Natural killer cell (primary cell): ENCODE measurements at places on chromosomes 5 and 9. TPM values are rescaled to one million over a fixed set of nuclear protein-coding genes. Genes with fewer than 3 reads are reported as not detected.
A peak's percentile ranks its signal among the peaks of the same experiment; 100 is the strongest.

Gene MED10
- total RNA-seq = 64.5 TPM

Gene DDX4
- total RNA-seq = not detected

Gene ANGPTL2
- not detected for total RNA-seq

Gene GHR
- total RNA-seq = not detected

Gene B4GALT1
- total RNA-seq = 143 TPM

Gene TTC16
- 21.5 TPM for total RNA-seq

Gene PSMB7
- total RNA-seq = 75.8 TPM

DNA sequence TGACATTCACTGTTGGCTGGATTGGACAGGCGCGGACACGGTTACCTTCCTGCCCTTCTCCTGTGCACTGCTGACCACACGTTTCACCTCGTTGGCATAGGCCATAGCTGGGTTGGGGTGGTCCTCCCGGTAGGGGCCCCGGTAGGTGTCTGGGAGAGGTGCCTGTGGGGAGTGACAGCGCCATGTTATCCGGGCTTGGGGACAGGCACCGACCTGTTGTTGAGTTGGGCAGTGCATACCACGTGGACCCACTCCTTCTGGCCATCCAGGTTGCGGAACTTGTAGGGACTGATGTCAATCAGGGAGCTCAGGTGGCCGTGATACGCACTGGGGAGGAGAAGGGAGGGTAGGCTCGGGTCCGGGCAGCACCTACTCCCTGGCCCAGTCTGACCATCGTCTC is 8.2 kb downstream of the PHYKPL start:
- no peak overlapping the region for H3K27ac ChIP-seq
- no peak overlapping the region for H3K4me3 ChIP-seq
- peaks cover 48% of the 10 kb centered on the region for H3K36me3 ChIP-seq
- H3K27me3 ChIP-seq = no peaks in the 10 kb centered on the region
- no peak for DNase-seq

- H3K36me3 ChIP-seq = no peaks in the 10 kb centered on the region
- no peak overlapping the region for H3K4me3 ChIP-seq
- no peaks in the 10 kb centered on the region for H3K27me3 ChIP-seq
- no peak overlapping the region for H3K27ac ChIP-seq
- H3K4me1 ChIP-seq = no peaks in the 10 kb centered on the region
These were observed 59.1 kb upstream of the SH3GL2 start for GRCh38 chr9:17519761-17520160.

GRCh38 chr9:9177081-9177480 is 1377.5 kb upstream of the DMAC1 start:
- H3K27me3 ChIP-seq = no peaks in the 10 kb centered on the region
- H3K27ac ChIP-seq = no peak overlapping the region
- H3K4me3 ChIP-seq = no peak overlapping the region
- DNase-seq = no peak
- H3K36me3 ChIP-seq = no peaks in the 10 kb centered on the region
- no peaks in the 10 kb centered on the region for H3K4me1 ChIP-seq

DNA sequence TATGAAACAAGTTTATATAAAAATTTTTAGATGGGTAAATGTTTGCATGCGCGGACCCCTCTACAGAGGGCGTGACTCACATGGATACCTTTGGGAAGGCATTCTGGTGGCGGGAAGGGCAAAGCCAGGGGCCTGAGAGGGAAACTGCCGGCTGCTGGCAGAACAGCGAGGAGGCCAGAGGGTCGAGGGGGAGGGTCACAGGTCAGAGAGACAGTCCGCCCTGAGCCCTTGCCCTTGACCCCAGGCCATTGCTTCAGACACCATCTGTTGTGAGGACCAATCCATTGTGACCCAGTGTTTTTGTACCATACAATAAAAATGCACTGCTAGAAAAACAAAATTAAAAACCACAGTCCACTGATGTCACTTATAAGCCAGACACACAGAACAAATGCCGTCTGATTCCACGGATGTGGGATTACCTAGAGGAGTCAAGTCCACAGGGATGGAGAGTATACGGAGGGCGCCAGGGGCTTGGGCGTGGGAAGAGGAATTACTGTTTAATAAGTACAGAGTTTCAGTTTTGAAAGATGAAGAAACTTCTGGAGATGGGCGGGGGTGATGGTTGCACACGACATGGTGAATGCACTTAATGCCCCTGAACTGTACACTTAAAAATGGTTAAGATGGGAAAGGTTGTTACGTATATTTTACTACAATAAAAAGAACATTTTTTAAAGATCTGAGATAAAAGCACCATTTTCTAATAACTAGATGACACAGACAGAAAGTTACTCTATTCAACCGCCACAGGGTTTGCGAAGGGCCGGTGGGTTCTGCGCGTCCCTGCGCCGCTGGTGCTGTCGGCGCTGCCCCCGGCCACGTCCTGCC is 12.0 kb downstream of the BTNL9 start:
- H3K4me3 ChIP-seq = no peak overlapping the region
- H3K36me3 ChIP-seq = no peaks in the 10 kb centered on the region
- H3K27me3 ChIP-seq = peaks cover 32% of the 10 kb centered on the region

DNA sequence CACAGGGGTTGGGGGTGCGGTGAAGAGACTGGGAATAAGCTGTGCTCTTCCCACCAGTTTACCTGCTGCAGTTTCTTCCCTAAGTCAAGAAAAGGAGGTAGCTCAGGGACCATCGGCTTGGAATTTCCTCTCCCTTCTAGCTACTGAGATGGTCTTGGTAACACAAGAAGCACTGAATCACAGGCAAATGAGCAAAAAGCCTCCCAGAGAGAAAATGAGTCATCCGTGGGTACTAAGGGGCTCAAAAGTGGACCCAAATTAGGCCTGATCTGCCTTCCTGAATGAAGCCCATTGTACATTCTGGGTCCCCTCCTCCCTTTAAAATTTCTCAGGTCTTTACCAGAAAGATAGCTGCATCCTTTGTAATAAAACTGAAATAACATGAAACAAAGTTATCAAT is 49.9 kb downstream of the PTPN3 start:
- no peaks in the 10 kb centered on the region for H3K36me3 ChIP-seq
- no peak for DNase-seq
- no peak overlapping the region for H3K4me3 ChIP-seq
- no peaks in the 10 kb centered on the region for H3K27me3 ChIP-seq
- no peak overlapping the region for H3K27ac ChIP-seq

GRCh38 chr9:14823800-14824199 is 86.4 kb downstream of the FREM1 start:
- no peaks in the 10 kb centered on the region for H3K36me3 ChIP-seq
- no peaks in the 10 kb centered on the region for H3K27me3 ChIP-seq
- H3K4me1 ChIP-seq = no peaks in the 10 kb centered on the region
- no peak overlapping the region for H3K4me3 ChIP-seq
- DNase-seq = no peak

DNA sequence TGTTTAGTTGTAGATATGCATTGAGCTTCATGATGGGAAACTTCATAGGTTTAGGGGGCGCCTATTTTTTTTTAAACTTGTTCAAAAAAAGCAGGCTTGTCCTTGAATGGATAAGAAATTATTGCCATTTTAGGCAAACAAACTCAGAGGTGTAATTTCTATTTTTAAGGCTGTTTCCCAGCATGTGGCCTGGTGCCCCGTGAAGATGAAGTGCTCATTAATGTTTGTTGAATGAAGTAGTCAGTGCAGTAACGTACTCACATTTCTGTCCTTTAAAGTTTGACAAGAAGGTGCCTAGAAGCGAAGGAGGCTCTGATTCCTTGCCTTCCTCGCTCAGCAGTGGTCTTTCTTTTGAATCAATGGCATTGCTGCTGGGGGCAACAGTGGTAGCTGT is 54.3 kb downstream of the ZNF618 start:
- H3K27ac ChIP-seq = no peak overlapping the region
- DNase-seq = no peak
- no peak overlapping the region for H3K4me3 ChIP-seq
- H3K27me3 ChIP-seq = no peaks in the 10 kb centered on the region

GRCh38 chr9:91564081-91564670 is 140.5 kb upstream of the NFIL3 start:
- no peaks in the 10 kb centered on the region for H3K27me3 ChIP-seq
- DNase-seq = no peak
- H3K4me1 ChIP-seq = no peaks in the 10 kb centered on the region
- no peak overlapping the region for H3K27ac ChIP-seq
- H3K4me3 ChIP-seq = no peak overlapping the region

DNA sequence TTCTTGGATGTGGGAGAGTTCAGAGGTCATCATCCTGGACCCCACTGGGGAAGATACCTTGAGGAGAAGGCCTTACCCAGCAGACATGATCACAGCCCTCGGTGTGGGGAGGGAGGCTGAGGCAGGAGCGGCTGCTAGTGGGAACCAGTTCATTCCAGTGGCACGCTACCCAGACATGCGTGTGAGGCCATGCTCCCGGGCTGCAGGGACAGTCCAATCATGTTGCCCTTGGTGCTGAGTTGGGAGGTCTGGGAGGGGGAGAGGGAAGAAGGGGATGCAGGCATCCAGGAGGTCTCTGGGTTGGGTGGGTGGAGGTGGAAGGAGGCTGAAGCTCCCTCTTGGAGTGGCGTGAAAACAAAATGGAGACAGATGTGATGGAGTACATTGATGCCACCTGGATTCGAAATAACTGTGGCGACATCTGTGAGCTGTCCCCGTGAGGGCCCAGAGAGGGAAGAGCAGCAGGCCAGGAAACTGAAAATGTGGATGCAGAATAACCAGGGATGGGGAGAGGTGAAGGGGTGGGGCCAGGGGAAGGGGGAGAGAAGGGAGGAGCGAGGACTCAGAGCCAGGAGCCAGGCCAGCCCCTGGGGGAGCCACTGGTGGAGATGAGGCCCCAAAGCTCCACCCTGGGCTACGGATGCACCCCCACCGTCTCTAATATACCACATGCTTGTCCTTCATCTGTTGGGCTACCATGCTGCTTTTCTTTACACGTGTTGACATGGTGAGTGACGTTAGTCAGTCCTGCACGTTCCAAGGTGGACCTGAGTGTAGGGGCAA is 16.2 kb downstream of the NDUFS6 start:
- H3K27me3 ChIP-seq = no peaks in the 10 kb centered on the region
- peaks cover 70% of the 10 kb centered on the region for H3K36me3 ChIP-seq
- no peak overlapping the region for H3K4me3 ChIP-seq
- no peak for DNase-seq
- no peak overlapping the region for H3K27ac ChIP-seq

DNA sequence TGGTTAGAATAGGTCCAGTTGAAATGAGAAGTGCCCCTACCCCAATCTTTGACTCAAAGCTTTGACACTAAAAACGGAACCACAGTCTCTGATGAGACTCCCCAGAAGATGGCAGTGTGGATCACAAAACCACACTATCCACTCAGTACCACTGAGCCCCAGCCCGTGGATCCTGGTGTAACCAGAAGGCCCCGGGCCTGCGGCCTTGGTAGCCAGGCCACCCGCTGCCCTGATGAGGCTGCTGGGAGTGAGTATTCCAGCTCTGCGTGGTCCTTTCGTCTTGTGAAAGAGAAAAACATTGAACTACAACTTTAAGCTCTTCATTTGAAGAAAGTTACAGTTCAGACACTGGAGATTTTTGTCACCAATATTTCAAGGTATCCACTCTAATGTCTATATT is 42.2 kb upstream of the FBP1 start:
- no peaks in the 10 kb centered on the region for H3K27me3 ChIP-seq
- H3K36me3 ChIP-seq = no peaks in the 10 kb centered on the region
- H3K4me3 ChIP-seq = no peak overlapping the region
- no peak overlapping the region for H3K27ac ChIP-seq
- DNase-seq = peak; percentile 20

GRCh38 chr5:91384671-91385430 is 1.7 kb upstream of the ARRDC3 start:
- peaks cover under 1% of the 10 kb centered on the region for H3K4me1 ChIP-seq
- no peak for DNase-seq
- H3K27me3 ChIP-seq = no peaks in the 10 kb centered on the region
- H3K27ac ChIP-seq = peak overlapping the region; percentile 97

DNA sequence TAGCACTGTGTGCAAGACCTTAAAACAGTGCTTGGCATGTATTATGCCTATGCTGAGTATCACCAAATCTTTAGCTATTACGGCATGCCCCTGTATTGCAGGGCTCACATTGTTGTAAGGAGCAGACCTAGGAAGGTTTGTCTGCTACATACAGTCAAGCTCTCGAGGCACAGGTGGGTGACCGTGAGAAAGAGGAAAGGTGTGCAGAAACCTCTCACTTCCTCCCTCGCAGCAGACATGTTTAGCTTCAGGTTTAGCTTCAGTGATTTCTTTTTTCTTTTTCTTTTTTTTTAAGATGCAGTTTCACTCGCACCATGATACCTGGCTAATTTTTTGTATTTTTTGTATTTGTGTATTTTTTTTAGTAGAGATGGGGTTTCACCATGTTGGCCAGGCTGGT is 275.8 kb upstream of the RIOK2 start:
- no peak overlapping the region for H3K4me3 ChIP-seq
- no peaks in the 10 kb centered on the region for H3K27me3 ChIP-seq
- no peak for DNase-seq
- H3K36me3 ChIP-seq = no peaks in the 10 kb centered on the region
- H3K27ac ChIP-seq = no peak overlapping the region
- no peaks in the 10 kb centered on the region for H3K4me1 ChIP-seq

DNA sequence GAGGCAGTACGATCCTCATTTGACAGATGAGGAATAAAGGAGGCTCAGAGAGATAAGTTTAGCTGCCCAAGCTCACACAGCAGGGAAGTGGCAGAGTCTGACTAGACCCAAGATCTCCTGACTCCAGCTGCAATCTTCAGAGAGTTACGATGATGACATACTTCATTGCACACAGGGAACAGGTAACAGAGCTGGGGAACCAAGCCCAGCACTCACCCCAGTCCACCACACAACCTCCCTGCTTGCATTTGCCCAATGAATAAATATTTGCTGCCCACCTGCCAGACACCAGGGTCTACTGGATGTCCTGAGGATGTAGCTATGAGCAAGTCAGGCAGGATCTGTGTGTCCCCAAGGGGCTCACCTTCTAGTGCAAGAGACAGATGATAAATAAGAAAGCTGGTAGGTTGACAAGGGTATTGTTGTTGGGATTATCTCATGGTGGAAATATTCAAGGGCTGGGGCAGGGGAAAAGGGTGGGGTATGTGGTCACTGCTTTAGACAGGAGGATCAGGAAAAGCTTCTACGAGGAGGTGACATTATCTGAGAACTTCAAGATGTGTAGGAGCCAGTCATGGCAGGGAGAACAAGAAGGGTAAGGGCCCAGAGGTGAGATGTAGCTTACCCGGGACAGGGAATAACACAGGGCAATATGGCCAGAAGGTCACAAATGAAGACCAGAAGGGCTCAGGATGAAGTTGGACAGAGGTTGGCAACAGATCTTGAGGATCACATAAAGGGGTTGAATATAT is 28.6 kb upstream of the CPEB4 start:
- no peaks in the 10 kb centered on the region for H3K4me1 ChIP-seq
- no peaks in the 10 kb centered on the region for H3K36me3 ChIP-seq
- H3K27me3 ChIP-seq = no peaks in the 10 kb centered on the region
- no peak overlapping the region for H3K4me3 ChIP-seq

DNA sequence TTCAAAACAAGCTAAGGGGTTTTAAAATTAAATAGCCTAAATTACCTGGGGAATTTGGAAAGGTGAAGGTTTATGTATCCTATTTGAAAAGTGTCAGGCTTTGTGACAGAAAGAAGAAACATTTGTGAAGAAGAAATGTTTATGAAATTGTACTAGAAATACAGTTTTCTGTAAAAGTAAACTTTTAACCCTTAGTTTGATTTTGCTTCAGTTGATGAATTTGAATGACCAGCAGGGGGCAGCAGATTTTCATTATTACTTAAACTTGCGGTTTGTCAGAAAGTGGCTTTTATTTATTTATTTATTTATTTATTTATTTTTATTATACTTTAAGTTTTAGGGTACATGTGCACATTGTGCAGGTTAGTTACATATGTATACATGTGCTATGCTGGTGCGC is 58.1 kb downstream of the NNT start:
- H3K4me1 ChIP-seq = no peaks in the 10 kb centered on the region
- H3K36me3 ChIP-seq = peaks cover 40% of the 10 kb centered on the region
- no peaks in the 10 kb centered on the region for H3K27me3 ChIP-seq
- DNase-seq = no peak
- no peak overlapping the region for H3K4me3 ChIP-seq
